Suppressor macrophage treated with lipopolysaccharide for 1 hour (primary cell): ENCODE measurements at places on chromosomes 13 and 19.

- no peak for DNase-seq
These were observed 127.0 kb downstream of the UGGT2 start for GRCh38 chr13:95926231-95926630.

- peak; percentile 28 for DNase-seq
These were observed 2.5 kb upstream of the ISYNA1 start for GRCh38 chr19:18440415-18440877.

DNA sequence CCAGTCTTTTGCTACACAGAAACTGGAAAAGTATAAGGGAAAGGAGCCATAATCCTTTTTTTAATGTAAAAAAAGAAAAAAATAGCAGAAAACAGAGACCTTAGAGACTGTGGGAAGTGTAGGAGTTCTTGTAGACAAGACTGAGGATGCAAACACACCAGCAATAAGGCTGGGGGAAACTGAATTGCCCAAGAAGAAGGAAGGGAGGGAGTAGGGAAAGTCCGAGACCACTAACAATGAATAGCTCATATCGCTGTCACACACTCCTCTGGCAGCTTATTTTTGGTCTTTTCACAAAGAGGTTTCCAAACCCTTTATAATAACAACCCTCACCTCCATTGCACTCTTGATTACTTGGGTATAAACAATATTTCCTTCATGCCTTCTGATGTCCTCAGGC lies 952.0 kb downstream of the SLITRK5 start:
- peak; percentile 6 for DNase-seq

DNA sequence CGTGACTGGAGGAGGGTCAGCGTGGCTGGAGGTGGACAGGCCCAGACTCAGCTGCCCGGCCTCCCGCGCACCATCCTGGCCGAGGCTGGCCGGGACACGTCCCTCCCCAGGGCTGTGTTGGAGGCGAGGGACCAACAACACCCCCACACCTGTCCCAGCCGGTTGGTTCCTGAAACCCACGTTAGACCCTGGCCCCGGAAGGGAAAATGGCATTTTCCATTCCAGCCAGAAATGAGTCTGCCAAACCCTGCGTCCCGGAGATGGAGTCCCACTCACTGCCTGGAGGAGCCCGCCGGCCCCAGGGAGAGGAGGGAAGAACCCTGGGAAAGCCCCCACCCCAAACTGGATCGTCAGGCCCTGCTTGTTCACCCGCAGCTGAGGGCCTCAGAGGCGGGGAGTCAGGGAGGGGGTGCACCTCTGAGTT lies 4.8 kb upstream of the WDR18 start:
- DNase-seq = peak; percentile 50

- DNase-seq = peak; percentile 61
These were observed at the start of gene CCDC169 for GRCh38 chr13:36297366-36298338. Gene CCDC169, minus strand, starts transcription at chr13:36297814. Its CDS starts 95 bp downstream, at chr13:36297719.

DNA sequence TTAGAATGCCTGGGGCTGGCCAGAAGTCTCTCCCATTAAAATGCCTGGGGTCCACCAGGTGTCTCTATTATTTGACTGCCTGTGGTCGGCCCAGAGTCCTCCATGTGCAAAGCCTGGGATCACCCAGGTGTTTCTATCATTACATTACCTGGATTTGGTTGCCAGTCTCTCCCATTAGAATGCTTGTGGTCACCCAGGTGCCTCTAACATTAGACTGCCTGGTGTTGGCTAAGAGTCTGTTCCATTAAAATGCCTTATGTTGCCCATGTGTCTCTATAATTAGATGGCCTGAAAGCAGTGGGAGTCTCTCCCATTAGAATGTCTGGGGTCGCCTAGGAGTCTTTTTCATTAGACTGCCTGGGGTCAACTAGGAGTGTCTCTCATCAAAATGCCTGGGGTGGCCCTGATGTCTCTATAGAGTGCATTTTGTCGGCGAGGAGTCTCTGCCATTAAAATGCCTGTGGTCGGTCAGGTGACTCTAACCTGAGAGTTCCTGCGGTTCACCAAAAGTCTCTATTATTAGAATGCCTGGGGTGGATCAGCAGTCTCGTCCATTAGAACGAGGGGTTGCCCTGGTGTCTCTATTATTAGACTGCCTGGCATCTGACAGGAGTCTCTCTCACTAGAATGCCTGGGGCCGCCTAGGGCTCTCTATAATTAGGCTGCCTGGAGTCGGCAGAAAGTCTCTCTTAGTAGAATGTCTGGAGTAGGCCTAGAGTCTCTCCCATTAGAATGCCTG lies 1540.5 kb downstream of the UQCRFS1 start:
- no peak for DNase-seq

GRCh38 chr13:65638572-65639168 lies 1591.5 kb downstream of the PCDH9 start:
- DNase-seq = peak; percentile 27

GRCh38 chr13:94988654-94989053 lies 276.3 kb upstream of the SOX21 start:
- DNase-seq = no peak

GRCh38 chr13:103451656-103452055 lies 385.4 kb upstream of the SLC10A2 start:
- no peak for DNase-seq

- DNase-seq = peak; percentile 80
These were observed 502.7 kb downstream of the UQCRFS1 start for GRCh38 chr19:28710278-28710677.

- DNase-seq = no peak
These were observed 48.5 kb downstream of the GNG7 start for GRCh38 chr19:2653710-2654707.

DNA sequence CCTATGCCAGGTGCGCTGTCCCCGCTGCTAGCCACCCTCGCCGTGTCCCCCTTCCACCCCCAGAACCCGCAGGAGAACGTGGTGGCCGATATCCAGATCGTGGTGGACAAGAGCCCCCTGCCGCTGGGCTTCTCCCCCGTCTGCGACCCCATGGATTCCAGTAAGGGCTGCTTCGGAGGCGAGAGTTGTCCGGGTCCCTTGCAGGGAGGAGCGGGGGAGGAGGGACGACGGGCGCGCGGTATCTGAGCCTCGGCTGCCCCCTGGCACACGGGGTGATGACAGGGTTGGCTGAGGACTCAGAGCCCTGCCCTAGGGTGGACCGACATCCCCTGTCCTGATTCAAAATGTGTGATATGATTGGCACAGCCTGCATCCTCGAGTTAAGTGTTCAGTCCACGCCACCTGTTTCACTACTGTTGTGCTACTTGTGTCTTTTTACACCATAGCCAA lies 653 bp downstream of the MVB12A start:
- DNase-seq = peak; percentile 69

DNA sequence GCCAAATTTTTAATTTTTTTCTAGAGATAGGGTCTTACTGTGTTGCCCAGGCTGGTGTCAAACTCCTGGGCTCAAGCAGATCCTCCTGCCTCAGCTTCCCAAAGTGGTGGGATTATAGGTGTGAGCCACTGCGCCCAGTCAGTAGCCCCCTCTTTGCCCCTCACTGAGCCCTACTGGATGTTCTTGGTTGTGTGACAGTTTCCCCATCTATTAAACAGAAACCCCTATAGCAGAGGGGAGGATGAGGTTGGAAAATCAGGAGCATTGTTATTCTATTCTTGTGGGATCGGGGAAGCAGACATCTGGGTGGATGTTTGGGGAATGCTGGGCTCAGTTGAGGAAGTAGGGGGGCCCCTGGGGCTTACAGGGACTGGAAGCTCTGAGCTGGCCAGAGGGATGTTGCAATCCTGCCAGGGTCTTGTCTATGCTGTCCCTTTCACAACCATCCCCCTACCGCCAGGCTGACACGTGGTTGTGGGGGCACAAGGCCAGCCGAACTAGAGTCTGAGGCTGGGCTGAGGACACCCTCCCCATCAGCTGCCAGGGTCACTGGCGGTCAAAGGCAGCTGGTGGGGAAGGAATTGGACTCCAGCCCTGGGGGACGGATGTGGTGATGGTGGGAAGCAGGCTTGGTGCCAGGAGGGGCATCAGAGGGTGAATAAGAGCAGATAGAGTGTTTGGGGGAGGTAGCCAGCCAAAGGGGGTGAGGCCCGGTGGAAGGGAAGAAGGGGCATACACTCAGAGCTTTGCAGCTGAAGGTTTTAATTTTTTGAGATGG lies 10.9 kb downstream of the APOC1 start:
- DNase-seq = peak; percentile 80

DNA sequence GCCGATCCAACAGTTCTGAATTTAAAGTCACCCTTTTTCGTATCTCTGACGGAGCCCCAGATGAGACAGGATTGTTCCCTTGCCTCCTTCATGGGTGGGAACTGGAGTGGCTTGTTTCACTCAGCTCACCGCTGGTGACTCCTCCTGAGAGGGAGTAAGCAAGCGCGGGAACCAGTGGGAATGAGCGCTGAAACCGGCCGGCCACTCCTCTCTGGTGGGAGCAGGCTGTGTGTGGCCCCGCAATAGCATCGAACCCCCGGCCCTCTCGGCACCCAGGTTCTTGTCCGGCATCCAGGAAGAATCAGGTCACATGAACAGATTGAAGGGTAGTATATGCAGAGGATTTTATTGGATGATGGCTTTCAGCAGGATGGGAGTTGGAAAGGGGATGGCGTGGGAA lies 1211.6 kb upstream of the PCDH20 start:
- DNase-seq = no peak

DNA sequence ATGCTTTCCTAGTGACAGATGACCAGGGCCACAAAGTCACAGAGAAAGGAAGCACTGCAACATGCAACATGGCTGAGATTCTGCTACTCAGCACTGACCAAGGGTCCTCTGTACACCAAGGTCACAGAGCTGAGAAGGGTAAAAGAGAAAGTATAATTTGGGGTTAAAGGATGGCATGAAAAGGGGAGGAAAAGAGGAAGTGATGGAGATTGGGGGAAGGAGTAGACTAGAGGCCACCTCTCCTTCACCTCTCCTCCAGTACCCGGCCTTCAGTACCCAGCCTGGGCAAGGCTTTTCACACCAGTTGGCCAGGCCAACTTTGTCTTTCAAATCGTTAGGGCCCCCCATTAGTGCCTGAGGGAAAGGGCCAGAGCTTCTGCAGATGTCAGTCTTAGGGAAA lies 6.3 kb upstream of the RPS19 start:
- no peak for DNase-seq

- DNase-seq = no peak
These were observed 3.7 kb upstream of the SIN3B start for GRCh38 chr19:16825312-16826052.

DNA sequence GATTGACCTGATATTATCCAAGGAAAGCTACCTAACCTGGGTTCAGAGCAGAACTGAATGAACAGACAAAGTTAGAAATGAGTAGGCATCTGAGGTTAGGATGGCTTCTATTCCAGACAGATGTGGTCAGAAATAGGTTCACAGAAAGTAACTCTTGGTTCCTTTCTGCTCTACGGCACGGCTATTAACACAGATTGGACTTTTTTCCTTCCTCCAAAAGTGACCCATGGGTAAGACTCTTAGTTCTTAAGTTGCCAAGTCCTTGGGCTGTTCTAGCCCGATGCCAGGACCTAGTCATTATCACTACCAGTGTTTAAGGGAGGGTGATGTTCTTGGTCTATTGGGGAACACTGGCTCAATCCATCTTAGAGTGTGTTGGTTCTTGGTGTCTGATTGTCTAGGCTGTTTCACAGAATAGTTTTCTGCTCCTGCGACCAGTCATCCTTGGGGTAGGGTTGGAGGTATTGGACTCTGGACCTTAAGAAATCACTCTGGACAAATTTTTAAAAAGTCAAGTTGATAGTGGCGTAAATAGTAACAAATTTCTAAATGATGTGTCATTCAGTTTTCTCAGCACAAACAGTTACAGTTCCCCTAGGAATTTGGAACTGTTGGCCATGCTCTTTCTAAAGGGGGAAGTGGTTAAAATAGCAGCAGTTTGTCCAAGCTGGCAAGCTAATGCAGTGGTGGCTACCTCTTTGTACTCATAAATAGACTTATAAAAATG lies 60.1 kb upstream of the MYCBP2 start:
- peak; percentile 82 for DNase-seq

DNA sequence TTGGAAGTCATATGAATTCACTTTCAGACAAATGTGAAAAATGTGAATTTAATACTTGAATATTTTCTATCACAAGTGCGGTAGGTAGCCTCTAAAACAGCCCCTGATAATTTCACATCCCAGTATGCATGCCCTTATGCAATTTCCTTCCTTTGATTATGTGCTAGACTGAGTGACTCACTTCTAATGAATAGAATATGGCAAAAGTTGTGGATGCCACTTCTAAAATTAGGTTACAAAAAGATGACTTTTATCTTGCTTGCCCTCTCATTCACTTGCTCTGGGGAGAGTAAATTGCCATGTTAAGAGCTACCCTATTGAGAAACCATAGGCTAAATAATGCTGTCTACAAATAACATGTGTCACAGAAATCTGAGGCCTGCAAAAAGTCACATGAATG lies 402.5 kb upstream of the PCDH9 start:
- peak; percentile 64 for DNase-seq

GRCh38 chr13:74747186-74747955 lies 613.2 kb upstream of the KLF12 start:
- DNase-seq = no peak

DNA sequence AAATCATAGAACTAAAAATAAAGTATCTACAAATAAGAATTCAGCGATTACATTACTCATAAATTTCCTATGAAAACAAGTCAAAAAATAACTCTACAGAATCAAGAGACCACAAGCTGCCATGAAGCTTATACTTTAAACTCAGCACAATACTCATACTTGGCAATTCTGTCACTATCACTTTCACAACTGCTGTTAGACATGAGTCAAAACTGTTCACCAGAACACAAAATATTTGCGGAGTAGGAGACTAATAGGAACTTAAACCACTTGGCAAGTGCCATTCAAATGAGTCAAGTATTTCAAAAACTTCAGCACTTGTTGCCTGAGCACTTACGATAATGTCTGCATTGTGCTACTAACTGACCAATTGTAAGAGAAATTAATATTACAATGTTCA lies 387.8 kb upstream of the GPC6 start:
- DNase-seq = no peak

GRCh38 chr19:16571822-16572331 lies 338 bp downstream of the SLC35E1 start:
- DNase-seq = peak; percentile 32

DNA sequence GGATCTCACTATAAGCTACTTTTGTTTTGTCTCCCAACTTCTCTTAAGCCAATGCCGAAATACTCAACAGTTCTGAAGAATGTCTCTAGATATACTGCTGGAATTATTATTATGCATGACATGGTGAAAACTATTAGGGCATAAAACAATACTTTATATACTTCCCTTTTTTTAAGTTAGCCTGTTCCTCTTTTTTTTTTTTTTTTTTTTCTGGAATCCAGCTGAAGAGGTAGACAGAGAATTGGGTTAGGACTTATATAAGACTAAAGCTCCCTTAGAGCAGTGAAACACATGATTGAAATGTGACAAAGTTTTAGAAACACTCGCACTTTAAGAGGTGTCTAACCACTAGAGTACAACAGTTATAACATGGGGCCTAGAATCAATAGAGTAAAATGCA lies 850.9 kb upstream of the PCDH9 start:
- no peak for DNase-seq

DNA sequence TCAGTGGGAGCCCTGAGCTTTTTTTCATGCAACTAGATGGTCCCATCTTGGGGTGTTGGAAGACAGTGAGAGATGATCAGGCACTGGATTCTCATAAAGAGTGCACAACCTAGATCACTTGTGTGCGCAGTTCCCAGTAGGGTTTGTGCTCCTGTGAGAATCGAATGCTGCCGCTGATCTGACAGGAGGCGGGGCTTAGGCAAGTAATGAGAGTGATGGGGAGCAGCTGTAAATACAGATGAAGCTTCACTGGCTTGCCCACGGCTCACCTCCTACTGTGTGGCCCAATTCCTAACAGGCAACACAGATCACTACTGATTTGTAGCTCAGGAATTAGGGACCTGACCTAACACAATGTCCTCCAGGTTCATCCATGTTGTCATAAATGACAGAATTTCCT lies 43.6 kb upstream of the UBAC2 start:
- DNase-seq = no peak
